ENCODE measurements at places on chromosomes 2 and 18. TPM values are rescaled to one million over a fixed set of nuclear protein-coding genes. Genes with fewer than 3 reads are reported as not detected.

DNA sequence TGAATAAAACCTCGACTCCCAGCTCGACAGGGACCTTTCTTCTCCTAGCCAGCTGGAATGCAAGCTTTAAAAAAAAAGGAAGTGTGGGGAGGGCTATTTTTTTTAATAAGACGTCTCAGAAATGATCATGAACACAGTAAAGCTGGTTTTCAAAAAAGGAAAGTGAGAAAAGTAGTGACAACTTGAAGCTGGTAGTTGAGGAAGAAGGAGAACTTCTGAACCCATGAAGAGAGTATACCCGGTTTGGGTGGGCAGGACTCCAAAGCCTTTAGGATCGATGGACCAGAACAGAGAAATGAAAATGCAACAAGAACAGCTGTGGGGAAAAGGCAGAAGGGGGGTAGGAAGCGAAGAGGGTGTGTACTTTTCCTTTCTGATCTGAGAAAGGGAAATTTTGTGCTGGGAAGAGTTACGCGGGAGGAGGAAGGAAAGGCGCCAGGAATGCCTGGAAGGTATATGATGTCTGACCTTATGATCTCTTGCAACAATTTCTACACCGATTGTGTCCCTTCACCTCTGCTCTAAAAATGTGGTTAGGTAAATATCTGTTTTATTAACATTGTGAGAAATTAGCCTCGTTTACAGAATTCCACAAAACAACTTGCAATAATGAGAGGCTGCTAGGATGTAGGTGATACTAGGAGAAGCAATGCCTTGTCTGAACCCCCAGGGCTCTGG, 22.6 kb upstream of the CYP1B1 start:
- no peak for DNase-seq

- DNase-seq: no peak
These were observed 27.5 kb downstream of the MEIS1 start for GRCh38 chr2:66462501-66462825.

GRCh38 chr2:56580242-56580641, 396.5 kb downstream of the CCDC85A start:
- no peak for DNase-seq

GRCh38 chr2:215765729-215766360, 247.5 kb downstream of the MREG start:
- no peak for DNase-seq

GRCh38 chr2:105827351-105828096, 82.8 kb downstream of the NCK2 start:
- no peak for DNase-seq

GRCh38 chr18:48842259-48843061, 108.3 kb downstream of the SMAD7 start:
- DNase-seq: no peak

GRCh38 chr2:232838406-232838874, 31.6 kb upstream of the SNORC start:
- no peak for DNase-seq

PTMA gene
- 1,797 TPM for total RNA-seq

PLGLB2 gene
- total RNA-seq: 1.7 TPM

DSC2 gene
- 12.2 TPM for total RNA-seq

Measured in epithelial cell of proximal tubule (primary cell).